ENCODE measurements at places on chromosomes 16 and 17. TPM values are rescaled to one million over a fixed set of nuclear protein-coding genes. Genes with fewer than 3 reads are reported as not detected.

GRCh38 chr16:12344577-12345343, 368.2 kb downstream of the SNX29 start:
- DNase-seq: no peak

GRCh38 chr17:42392692-42393415, 4.6 kb upstream of the STAT3 start:
- DNase-seq: no peak

GRCh38 chr17:2835780-2836179, 39.5 kb downstream of the RAP1GAP2 start:
- DNase-seq: no peak

DNA sequence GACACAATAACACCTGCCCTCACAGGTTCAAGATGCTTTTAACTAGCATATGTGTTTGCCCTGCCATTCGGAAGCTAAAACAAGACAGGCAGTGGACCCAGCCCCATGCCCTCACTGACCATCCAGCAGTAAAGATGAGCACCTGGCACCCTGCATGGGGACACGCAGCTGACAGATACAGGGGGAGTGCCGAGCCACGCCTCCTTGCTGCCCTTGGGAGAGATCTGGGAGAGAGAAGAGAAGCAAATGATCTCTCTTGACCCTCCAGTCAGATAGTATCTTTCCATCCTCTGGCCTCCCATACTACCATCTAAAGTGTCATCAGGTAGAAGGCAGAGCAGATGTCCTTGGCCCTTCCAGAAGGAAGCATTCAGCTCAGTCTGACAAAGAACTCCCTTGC, 40.6 kb upstream of the MYOCD start:
- DNase-seq: no peak

DNA sequence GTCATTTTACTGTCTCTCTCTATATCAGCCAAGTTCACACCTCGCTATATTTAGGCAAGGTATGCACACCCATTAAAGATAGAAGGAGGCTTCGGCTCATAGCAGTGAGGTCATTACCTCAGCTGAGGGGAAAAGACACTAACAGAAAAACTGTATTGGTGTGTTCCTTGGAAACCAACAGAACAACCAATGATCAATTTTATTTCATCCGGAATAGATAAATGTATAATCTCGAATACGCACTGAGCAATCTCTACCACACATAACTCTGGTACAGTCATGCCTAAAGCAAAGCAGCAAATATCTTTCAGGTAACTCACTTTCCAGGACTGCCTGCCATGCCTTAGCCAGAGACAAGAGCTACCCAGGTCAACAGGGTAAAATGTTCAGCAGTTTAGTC, 109.9 kb upstream of the CORO6 start:
- DNase-seq: no peak

- no peak for DNase-seq
These were observed 8.0 kb upstream of the PIK3R6 start for GRCh38 chr17:8875436-8875835.

DNA sequence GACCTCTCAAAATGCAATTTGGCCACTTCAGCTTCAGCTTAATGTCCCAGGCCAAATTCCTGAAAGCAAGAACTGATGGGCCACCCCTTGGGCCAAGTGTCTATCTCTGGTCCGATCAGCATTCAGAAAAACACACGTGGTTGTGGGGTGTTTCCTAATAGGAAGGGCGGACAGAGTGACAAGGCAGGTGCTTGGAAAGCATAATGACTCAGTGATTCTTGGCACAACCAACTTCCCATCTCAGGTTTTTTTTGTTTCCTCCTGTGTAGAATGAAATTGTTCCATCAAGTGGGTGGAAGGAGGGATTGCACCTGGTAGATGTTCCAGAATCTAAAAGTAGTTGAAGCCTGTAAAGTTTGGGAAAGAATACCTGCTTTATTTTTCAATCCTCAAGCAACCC, 155.6 kb downstream of the HS3ST2 start:
- no peak for DNase-seq

- DNase-seq: no peak
These were observed 29.4 kb upstream of the NUDT16L1 start for GRCh38 chr16:4663777-4664465.

GRCh38 chr16:57886427-57886826, 84.1 kb upstream of the KIFC3 start:
- no peak for DNase-seq

DNA sequence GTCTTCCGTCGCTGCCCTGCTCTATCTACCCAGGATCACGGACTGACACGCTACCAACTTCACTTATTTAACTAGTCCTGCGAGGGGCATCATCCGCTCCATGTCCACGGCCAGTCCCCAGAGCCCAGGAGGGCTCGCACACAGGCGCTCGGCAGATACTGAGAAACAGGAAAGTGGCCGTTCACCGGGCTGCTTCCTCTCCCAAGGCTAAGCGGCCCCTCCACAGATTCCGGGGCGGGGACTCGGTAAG, 388 bp downstream of the OXLD1 start:
- DNase-seq: no peak

DNA sequence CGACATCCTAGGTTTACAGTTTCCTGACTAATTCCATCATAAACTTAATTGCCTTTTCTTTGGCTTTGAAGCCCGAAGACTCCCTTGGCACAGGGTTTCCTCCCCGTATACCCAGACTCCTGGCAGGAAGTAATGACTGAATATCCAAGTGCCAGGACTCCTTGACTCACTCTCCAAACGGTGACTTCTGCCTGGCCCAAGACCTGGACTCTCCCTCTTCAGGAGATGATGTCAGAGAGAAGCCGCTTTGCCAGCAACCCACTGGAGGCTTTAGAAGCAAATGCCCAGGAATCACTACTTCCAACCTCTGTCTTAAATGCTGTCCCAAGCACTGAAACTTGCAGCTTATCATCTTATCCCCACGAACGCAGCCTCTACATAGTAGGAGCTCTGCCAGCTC, 146.5 kb downstream of the RGS9 start:
- no peak for DNase-seq

- no peak for DNase-seq
These were observed 6.7 kb downstream of the SDR42E1 start for GRCh38 chr16:82004601-82005000.

- DNase-seq: no peak
These were observed 64.3 kb upstream of the RBL2 start for GRCh38 chr16:53369921-53370320.

- no peak for DNase-seq
These were observed 13.0 kb upstream of the USP10 start for GRCh38 chr16:84686707-84687298.

DNA sequence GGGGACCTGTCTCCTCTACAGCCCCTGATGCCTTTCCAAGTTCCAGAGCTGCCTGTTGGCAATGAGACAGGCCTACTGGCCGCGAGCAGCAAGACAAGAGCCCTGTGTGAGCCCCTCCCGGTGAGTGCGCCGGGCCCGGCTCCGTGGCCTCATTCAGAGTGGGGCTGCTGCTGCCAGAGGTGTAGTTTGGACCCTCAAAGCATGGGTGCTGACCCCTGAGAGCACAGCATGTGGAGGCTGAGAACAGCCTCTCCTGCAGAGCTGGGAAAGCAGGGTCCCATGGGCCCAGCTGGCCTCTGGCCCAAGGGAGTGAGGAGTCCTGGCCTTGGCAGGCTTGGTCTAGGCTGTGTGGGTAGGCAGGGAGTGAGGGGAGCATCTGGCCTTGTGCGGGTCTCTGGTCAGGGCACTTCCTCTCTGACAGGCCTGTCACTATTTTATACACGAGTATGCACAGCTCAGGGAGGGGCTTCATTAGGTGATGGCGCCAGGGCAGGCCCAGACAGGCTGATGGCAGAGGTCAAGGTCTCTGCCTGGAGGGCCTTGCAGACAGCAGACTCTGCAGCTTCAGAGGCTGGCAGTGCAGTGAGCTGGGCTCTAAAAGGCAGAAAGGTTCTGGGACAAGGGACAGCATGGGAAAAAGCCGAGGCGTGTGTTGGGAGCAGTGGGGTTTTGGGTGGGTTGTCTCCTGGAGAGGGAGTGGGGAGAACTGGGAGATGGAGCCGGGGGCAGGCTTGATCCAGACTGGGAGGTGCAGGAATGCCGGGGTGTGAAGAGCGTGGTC, 43.4 kb downstream of the ADCY7 start:
- DNase-seq: no peak

Gene KRT39
- polyA plus RNA-seq: not detected

Gene TEX14
- 0.73 TPM for polyA plus RNA-seq

Gene FMNL1
- 11.5 TPM for polyA plus RNA-seq

Gene CDH15
- 1.5 TPM for polyA plus RNA-seq

Gene SMIM22
- 13.3 TPM for polyA plus RNA-seq

Gene NTN1
- polyA plus RNA-seq: 12.0 TPM

Gene SHMT1
- 57.8 TPM for polyA plus RNA-seq

Gene ATP2C2
- polyA plus RNA-seq: 0.98 TPM

Gene KRTAP4-3
- polyA plus RNA-seq: not detected

Gene KRT28
- not detected for polyA plus RNA-seq
